ENCODE measurements at places on chromosomes 11 and 22.

GRCh38 chr22:31947296-31947695, 3.0 kb downstream of the YWHAH start:
- DNase-seq = no peak

DNA sequence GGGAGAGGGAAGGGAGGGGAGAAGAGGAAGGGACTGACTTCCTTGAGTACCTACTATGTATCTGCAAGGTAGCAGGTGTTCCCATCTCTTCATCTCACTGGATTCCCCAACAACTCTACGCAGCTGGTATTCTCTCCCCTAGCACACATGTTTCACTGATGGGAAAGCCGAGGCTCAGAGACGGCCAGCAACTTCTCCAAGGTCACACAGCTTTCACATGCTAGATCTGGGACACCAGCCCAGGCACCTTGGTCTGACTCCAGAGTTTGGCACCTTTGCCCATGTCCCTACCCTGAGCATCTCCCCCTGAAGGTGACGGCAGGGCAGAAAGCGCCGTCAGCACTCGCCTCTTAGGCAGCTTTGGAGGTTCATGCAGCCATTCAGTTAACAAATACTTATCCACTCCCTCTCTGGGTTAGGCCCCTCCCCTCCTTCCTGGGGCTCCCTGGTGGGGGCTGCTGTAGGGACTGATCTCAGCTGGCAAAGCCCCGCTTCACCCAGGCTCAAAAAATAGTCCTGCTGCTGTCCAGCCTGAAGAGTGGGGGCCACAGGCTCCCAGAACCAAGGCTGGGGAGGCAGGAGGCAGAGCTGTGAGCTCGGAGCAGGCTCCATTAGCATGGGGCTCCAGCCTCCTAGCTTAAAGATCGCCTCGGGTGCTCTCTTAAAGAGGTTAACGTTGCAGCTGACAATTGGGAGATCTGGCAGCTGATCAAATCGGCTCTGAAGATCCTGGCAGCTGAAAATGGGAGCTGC, 79.4 kb downstream of the IGLL1 start:
- DNase-seq = no peak

GRCh38 chr11:8201644-8202365, 33.0 kb upstream of the RIC3 start:
- no peak for DNase-seq

DNA sequence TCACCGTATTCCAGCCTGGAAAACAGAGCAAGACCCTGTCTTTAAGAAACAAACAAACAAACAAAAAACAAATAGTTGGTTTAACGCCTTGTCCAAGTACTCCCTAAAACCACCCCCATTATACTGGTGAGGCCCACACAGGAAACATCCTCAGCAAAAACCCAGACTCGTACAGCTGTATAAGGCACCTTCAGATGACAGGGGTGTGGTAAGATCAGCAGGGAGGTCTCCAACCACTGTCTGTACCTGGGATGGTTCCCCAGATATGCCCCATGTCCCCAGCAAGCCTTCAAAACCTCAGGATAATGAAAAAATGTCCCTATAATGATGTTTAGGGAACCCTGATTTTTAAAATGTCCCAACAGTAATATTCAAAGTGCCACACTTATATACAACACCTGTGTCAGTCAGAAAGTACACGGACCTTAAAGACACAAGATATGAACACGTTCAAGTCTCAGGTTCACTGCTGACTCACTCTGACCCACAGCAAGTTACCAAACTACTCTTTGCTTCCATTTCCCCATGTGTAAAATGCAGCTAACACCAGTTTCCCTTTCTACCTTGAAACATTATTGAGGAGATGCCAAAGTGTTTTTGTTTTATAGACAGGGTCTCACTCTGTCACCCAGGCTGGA, 9.3 kb downstream of the SF3A1 start:
- peak; percentile 20 for DNase-seq

- no peak for DNase-seq
Observed at GRCh38 chr11:8285228-8285627, 21.6 kb upstream of the LMO1 start.

- no peak for DNase-seq
Observed at GRCh38 chr11:3106736-3107524, 49.7 kb upstream of the CARS1 start.

GRCh38 chr11:1281326-1281973, 28.0 kb downstream of the TOLLIP start:
- no peak for DNase-seq

DNA sequence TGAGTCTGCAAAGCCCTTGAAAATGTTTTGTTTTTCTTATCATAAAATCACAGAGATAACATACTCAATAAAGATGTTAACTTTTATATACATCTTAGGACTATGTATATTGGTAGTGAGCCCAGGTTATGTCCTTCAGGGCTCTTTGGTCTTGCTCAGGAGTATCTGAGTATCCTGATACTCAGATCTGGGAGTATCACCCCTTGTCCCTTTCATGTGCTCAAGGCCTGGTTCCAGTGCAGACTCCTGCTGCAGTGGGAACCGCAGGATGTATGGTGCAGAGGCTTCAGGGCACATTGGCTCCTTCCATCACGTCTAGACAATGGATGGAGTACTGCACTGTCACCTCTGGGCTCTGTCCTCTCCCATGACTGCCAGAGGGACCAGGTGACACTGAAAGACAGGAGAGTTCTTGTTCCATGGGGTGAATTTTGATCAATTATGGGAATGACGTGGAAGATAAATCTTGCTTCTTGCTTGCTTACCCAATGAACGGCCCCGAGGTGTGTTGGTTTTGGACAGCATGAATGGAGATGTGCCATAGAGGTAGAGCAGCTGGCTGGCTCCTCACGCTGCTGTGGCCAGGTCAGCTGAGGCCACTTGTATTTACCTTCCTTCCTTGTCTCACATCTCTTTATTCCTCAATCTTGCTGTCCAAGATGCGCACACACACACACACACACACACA, 215.5 kb downstream of the ARHGAP42 start:
- no peak for DNase-seq

- no peak for DNase-seq
Observed at GRCh38 chr22:25672289-25673084, 69.5 kb upstream of the MYO18B start.

DNA sequence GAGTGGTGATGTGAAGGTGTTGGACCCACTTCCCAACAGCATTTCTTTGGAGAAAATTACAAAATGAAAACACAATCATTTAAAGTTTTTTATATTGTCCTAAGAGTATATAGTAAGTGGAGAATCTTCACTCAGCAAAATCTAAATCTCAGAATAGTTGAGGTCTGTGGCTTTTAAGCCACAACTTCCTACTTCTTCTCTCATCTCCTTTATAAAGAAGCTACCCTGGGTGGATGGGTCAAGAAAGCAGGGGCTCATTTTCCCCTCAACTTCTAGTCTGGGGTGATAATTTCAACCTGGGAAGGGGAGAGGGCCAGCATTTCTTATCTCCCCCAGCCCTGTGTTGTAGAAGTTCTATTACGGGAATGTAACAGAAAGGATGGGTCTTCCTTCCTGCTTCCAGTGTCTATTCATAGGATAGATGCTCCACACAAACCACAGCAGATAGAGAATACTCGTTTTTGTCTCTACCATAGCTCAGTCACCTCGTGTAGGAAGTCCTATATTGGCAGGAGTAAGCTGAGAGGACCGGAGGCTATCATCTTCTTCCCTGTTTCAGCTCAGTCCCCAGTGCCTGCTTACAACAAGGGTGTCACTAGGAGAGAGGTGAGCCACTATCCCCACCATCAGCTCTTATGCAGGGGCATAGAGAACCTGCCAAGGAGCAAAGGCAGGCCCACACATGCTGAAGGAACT, 341.5 kb downstream of the CASP12 start:
- no peak for DNase-seq

DNA sequence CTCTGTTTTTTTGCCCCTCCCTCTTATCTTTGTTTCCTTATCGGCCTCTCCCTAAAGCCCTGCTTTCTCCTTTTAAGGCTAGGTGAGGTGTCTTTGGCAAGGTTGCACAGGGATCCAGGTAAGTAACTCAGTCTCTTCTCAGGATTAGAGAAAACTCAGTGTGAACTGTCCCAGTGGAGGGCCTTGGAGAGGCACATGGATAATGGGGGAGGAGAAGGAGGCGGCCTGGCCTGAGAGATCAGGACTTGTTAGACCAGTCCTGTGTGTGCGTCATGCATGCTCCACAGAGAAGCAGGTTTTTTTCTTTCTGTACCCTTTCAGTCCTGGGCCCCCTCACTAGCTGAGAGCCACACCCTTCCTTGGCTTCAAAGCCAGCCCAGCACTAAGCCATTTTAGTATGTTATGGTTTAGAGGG, 19.9 kb downstream of the CTNND1 start:
- no peak for DNase-seq

DNA sequence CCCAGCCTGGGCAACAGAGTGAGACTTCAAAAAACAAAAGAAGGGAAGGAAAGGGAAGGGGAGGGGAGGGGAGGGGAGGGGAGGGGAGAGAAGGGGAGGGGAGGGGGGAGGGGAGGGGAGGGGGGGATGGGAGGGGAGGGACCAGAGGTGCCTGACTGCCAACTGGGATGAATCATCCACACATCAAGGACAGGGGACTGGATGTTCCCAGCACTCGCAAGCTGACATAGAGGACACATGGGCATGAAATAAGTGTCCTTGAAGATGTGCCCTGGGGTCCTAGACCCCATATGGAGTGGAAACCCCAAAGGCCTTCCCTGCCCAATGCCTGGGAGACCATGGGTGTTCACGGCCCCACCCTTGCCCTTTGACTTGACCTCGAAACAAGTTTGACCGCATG, 19.8 kb downstream of the TST start:
- no peak for DNase-seq

DNA sequence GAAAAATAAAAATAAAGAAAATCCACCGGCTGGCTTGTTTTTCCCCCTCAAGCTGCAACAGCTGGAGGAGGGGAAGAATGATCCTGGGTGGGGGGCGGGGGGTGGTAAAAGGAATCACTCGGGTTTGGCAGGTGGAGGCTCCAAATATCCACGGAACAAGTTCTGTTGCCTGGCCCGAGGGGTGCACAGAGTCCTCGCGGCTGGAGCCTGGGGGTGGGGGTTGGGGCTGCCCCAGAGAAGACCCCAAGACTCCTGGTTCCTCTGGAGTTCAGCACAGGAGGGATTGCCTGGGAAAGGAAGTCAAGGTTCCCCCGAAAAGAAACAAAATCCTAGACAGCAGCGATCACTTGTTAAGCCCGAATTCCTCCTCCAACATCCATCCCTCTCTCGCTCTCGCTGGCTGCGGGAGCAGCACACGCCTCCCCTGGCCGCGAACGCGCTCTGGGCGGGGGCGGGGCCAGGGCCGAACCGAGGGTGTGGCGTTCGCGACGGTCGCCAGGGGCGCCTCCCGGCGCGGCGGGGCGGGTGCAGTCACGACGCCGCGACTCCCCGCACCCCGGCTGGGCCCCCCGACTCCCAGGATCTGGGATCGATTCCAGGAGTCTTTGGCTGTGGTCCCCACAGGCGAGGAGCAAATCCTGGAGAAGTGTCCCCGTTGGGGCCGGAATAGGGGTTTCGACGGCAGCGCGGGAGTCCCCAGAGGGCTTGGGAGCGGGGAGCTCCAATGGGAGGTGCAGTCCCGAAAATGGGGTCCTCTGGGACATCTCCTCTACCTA, at the start of gene KCNA4:
Gene KCNA4, minus strand, starts transcription at position 443 of the 776 bp plus-strand sequence. CDS start 4,352 bp downstream, outside the sequence.
- no peak for DNase-seq

DNA sequence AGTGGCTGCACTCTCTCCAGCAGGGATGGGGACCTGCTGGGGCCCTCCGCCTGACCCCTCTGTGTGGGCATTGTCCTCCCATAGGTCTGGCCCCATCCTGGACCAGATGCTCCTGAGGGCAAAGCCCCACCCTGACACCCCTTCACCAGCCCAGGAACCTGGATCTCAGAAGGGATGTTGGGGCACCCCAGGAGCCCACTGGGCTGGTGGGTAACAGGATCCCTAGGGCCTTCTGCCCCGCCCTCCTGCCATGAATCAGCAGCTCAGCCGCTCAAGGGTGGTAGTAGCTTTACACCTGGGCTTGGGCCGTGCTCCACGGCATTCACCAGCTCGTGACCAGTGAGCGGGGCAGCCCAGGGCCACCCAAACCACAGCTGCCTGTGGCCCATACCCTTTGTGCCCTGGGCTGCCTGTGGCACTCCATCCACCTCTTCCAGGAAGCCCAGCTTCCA, 1.0 kb upstream of the MAPK12 start:
- DNase-seq = no peak

- DNase-seq = no peak
Observed at GRCh38 chr11:43557553-43558110, 122.9 kb upstream of the HSD17B12 start.

DNA sequence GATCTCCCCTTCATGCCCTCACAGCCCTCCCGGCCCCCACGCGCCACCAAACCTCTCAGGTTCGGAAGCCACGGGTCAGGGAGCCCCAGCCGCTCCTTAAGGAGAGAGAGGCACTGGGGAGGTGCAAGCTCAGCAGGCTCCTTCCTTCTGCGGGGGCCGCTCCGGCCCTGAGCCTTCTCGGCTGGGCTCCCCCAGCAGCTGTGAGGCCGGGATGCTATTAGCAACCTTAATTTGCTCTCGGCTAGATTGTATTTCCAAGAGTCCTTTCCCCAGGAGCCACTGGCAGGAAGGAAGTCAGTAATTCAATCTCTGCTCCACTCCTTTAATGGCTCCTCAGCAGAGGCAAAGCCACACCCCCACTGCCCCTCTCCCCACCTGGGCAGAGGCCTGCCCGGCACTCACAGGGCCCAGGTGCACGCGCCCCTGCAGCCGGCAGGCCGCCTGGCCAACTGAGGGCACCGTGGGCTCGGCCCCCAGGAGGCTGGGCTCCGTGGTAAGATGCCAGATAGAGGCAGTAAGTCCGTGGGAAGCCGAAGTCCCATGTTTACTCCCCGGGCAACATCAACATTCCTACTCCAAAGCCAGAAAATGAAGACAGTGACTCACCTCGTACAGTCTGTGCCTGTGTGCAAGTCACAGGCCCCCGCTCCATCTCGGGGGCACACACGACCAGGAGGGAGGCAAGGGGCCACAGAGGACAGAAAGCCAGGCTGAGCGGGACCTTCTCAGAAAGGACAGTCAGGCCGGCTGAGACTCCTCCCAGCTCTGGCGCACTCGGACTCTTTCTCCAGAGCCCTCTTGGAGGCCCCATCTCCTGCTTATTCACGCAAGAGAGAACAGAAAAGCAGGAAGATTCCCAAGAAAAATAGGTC, 5.2 kb downstream of the IGSF9B start:
- DNase-seq = no peak

DNA sequence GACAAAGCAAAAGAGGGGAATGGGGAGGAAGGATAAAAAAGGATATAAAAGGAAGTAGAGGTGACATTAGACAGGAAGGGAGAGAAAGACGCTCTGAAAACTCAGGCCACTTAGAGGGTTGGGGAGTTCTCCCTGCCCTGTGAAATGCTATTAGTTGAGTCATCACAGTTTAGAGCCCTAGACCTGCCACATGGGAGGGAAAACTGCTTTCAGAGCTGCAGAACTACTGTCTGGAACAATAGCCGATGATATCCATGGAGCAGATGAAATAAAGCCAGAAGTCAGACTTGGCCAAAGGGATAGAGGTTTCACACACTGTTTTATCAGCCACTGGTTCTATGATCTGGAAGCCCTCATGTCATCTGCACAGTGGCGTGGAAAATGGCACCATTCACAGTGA, 157.9 kb downstream of the NCAM1 start:
- no peak for DNase-seq
